Naive B cell (primary cell): ENCODE measurements at places on chromosomes 6 and 20. TPM values are rescaled to one million over a fixed set of nuclear protein-coding genes. Genes with fewer than 3 reads are reported as not detected.

GRCh38 chr6:55058682-55059081, 115.6 kb upstream of the HCRTR2 start:
- no peak for DNase-seq

LRP11 gene
- not detected for polyA plus RNA-seq

GRCh38 chr6:90434094-90434493, 137.5 kb upstream of the BACH2 start:
- no peak for DNase-seq

DNA sequence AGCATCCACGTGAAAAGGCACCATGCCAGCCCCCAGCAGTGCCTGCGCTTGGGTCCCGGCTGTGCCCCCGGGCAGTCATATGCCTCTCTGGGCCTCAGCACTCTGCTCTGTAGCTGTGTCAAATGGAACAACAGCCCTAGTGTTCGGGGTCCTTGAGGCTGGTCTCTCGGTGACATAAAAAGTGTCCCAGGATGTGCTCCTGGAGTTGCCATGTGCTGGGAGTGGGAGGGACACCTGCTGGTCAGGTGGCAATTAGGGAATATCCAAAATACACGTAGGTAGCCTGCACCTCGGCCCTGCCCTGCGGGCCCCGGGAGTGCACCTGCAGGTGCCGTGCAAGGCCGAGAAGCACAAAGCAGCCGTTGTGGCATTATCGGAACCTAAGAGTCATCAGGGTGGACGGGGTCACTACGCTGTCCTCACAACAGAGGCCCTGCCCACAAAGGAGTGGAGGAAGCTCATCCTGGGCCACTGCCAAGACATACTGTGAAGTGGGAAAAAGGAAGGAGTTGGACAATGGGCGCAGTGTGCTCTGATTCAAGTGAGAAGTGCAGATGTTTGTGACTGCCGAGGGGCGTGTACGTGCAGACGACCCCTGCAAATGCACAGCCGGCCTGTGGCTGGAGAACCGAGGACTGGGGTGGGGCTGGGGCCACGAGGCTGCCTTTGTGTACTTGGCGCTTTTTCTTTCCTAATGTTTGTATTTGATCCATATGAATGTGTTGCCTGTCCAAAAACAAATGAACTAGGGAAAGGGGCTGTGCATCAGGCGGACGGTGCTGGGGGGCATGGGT, 24.6 kb downstream of the SLCO4A1 start:
- DNase-seq: no peak

RPP21 gene
- 101 TPM for polyA plus RNA-seq

GRCh38 chr20:7940341-7940740, at the start of gene HAO1:
TSS of gene HAO1 (minus strand) at chr20:7940458. CDS start at chr20:7940422, 36 bp downstream.
- no peak for DNase-seq

DNA sequence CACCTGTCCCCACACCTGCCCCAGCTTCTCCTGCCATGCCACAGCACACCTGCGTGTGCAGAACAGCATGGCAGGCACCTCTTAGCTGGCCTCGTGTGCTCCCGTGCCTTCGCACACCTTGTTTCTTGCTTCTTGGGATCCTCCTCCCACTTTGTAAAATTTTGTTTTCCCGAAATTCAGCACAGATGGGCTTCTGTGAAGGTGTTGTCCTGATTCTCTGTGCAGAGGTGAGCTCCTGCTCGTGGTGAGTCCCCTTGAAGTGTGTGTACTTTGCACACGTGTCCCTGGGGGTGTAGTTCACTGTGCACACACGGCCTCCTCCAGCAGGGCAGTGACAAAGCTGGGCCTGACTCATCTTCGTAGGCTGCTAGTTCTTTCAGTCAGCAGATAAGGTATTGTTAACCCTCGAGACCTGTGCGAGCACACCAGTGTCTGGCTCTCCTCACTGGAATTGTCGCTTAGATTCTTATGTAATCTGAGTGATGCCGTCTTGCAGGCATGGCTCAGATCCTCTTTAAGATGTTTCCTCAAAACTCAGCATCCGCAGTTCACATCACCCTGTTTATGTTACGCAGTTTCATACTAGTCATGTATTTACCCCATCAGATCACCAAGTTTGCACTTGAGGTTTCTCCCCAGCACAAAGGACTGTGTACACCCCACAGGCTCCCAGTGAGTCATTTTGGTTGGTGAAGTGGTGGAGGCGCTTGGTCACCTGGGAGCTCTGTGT, 77.7 kb downstream of the CDYL start:
- no peak for DNase-seq

GRIK2 gene
- polyA plus RNA-seq: not detected

- DNase-seq: no peak
Measured at GRCh38 chr6:128206610-128207426, 306.0 kb upstream of the THEMIS start.

DYNLT2 gene
- not detected for polyA plus RNA-seq

DNA sequence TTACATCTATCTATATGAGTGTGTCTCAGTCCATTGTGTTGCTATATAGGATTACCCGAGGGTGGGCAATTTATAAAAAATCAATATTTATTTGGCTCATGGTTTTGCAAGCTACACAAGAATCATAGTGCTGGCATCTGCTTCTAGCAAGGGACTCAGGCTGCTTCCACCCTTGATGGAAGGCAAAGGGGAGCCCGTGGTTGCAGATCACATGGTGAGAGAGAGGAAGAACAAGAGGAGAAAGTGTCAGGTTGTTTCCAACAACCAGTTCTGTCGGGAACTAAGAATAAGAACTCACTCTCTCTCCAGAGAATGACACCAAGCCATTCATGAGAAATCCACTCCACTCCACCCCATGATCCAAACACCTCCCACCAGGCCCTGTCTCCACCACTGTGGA, 48.2 kb upstream of the TENT5A start:
- DNase-seq: no peak
